Stimulated activated CD8-positive, alpha-beta memory T cell treated with anti-CD3 and anti-CD28 coated beads, Interleukin-7, amount 100 ng/mL, for 48 hours (primary cell): ENCODE measurements at places on chromosomes 7 and 10.

GRCh38 chr7:27875061-27875460 lies 135.1 kb downstream of the TAX1BP1 start:
- DNase-seq, result no peak

GRCh38 chr10:112585126-112585525 lies 138.1 kb downstream of the VTI1A start:
- no peak for DNase-seq

DNA sequence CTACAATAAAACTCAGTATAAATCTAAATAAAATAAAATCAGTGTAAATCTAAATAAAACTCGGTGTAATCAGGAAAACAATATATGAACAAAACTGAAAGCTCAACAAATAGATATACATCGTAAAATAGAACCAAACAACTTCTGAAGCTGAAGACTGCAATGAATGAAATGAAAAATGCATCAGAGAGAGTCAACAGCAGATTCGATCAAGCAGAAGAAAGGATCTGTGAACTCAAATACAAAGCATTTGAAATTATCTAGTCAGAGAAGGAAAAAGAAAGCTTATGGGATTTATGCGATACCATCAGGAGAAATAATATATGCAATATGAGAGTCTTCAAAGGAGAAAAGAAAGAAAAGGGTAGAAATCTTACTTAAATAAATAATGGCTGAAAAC lies 255.0 kb downstream of the BICC1 start:
- DNase-seq, result no peak

DNA sequence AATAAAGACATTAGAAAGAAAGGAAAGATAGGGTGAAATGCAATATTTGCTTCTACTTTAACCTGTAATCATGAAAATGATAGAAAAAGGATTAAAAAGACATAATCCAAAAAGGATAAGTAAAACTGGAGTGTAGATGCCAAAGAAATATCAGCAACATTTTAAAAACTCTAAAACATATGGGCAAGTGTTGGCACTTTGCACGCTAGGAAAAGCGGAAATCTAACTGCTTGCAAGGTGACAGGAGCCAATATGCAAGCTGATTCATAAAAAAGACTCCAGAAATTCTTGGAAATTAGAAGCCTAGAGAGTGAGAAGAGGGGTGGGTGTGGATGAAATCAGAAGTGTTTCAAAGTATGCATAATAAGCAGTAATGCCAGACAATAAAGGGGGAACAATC lies 161.1 kb downstream of the SEMA3E start:
- DNase-seq, result no peak

DNA sequence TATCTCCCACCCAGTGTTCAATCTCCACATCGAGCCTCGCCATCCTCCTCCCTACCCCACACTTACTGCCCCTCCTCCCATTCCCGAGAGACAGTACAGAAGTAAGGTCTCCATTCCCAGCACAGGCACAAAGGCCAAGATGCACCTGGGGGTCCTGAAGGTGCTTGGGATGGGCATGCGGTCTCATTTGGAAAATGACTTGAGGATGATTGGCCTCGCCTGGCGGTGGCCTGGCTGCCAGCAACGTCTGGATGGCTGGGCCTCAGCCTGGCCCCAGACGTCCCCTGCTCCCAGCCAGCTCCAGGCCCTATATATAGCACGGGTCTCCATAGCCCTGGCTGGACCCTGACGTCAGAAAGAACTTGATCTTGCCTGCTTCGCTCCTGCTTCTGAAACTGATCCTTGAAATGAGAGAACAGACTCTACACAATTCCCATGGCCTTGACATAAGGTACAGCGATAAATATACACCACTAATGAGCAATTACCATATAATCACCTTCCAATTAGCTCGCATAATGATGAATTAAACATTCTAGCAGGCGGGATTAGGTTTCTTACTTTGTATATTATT lies 11.8 kb downstream of the EMX2 start:
- no peak for DNase-seq

GRCh38 chr7:150842716-150843115 lies 9.6 kb upstream of the AOC1 start:
- DNase-seq, result no peak

GRCh38 chr7:115217373-115217772 lies 295.5 kb downstream of the MDFIC start:
- no peak for DNase-seq

DNA sequence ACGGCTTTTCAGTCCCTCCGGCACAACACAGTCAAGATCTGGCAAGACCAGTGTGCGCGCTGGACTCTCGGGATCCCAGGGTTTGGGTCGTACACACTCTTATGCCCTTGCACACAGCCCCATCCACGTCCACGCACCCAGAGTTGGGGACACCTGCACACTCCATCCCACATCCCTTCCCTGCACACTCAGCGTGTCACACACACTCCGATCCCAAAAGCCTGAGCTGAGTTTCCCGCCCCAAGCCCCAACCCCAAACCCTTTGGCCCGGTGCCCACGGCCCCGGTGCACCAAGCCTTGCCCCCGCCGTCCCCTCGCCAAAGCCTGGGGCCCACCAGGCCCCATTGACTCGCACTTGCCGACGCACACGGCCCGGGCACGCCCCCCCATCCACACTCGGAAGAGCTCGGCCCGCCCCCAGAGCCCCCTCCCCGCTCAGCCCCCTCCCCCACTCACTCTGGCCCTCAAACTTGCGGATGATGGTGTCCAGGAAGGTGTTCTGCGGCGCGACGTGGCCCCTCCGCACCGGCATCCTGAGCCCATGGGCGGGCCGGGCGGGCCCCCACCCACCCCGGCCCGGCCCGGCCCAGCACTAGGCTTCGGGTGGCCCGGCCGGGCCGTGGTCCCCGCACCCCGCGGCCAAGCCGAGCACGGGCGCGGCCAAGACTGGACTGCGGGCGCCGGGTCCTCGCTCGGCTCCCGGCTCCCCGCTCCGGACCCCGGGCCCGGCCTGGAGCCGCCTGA lies 567 bp downstream of the KCNH2 start:
- DNase-seq, result no peak

- no peak for DNase-seq
Measured at GRCh38 chr10:72080042-72080975, 8.0 kb downstream of the SPOCK2 start.

DNA sequence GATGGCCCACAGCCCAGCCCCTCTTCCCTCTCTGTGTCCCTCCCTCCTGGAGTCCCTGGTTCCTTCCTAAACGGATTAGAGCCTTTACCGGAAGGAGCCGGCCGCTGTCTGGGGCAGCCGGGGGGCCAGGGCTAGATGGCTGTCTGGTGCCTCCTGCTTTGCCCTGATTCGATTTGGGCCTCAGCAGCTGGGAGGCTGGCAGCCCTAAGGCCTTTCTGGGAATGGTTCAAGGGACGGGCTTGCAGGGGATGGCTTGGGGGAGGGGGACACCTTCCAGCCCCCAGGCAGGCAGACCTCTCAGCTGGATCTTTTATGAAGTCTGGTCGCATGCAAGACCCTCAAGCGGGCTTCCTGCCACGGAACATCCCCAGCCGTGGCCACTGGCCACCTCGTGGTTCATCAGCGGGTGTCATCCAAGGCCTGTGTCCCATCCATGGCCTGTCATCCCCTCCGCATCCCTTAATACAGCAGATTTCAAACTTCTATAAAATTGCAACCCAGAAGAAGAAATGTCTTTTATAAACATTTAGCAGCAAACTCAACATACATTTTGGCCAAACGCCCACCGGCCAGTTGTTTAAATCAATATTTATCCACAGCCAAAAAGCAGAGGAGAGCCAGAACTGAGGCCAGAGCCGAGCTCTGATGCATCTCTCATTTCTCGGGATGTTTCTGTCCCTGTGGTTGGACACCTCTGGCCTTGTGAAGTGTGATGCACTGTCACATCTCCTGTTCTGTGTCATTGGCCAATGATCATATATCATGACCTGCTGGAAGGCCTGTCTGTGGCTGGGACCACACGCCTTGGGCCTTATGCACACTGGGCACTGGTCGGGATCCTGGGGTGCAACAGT lies 52.0 kb downstream of the GTF2IRD1 start:
- no peak for DNase-seq

- DNase-seq, result no peak
Measured at GRCh38 chr7:129136887-129137642, 7.4 kb upstream of the TSPAN33 start.

GRCh38 chr10:132264306-132264950 lies 43.3 kb downstream of the STK32C start:
- DNase-seq, result no peak

- no peak for DNase-seq
Measured at GRCh38 chr10:33876584-33877400, 542.3 kb upstream of the NRP1 start.

- DNase-seq, result no peak
Measured at GRCh38 chr7:18320971-18321567, 174.5 kb upstream of the HDAC9 start.

DNA sequence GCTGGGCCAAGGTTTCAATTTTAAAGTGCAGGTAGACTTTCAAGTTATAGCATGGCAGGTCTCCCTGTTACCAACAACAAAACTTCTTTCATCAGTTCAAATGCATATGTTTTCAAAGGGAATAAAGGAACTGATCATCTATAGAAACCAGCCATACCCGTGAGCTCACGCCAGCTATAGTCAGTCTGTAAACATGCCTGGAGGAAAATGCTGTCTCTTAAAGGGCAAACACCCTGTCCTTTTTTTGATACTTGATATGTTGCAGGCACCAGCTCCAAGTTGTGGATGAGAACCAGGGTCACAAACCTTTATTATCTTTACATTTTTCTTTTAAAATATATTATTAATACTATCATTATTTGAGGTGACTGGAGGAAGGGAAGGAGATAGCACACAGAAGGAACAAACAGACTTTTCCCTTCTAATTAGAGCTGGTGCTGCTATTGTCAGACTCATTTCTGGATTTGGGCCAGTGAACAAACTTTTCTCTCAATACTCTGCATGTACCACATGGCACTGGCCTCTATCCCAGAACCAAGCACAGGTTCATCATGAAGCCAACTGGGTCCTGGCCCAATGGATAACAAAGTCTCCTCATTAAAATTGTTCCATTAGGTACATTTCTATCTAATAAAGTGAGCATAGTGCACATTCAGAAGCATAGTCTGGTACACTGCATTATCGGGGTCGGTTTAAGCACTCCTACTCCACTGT lies 1102.4 kb downstream of the SORCS3 start:
- no peak for DNase-seq

- no peak for DNase-seq
Measured at GRCh38 chr10:86374664-86375063, 8.1 kb upstream of the GRID1 start.

DNA sequence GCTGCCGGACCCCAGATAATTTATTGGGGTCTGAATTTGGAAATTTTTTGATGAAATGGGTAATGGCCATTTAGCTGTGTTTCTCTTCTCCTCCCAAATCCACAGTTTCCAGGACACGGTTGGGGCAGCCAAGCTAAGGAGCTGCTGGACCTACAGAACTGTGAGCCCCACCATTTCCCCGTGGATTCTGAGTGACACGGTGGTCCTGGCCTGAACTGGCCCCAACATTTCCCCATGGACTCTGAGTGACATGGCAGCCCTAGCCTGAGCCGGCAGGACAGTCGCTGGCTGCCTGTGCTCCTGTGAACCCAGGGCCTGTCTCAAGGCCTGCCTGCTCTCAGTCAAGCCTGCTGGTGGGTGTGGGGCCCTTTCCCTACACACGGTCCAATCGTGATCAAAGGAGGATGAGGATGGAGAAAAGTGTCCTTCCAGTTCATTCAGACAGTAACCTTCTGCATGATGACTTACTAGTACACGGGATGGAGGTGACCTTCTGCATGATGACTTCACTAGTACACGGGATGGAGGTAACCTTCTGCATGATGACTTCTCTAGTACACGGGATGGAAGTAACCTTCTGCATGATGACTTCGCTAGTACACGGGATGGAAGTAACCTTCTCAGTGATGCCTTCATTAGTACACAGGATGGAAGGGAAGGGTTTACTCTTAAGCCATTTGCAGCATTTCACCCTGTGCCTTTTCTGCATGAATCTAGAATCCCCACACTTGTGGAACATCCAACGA lies 359.9 kb downstream of the GLRX3 start:
- no peak for DNase-seq

DNA sequence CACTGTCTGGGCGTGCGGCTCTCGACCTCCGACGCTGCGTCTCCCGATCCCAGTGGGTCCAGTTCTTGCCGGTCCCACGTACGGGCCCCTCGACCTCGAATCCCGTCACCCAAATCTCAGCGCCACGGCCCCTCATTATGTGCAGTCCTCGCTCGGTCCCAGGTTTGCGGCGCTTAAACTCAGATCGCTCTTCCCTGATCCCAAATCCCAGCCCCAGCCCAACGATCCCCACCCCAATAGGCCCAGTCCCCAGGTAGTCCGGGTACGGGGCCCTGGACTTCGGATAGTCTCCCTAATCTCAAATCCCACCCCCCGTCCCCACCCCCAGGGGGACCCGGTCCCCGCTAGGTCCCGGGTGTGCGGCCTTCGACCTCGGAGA lies 666 bp downstream of the HNRNPF start:
- DNase-seq, result no peak

DNA sequence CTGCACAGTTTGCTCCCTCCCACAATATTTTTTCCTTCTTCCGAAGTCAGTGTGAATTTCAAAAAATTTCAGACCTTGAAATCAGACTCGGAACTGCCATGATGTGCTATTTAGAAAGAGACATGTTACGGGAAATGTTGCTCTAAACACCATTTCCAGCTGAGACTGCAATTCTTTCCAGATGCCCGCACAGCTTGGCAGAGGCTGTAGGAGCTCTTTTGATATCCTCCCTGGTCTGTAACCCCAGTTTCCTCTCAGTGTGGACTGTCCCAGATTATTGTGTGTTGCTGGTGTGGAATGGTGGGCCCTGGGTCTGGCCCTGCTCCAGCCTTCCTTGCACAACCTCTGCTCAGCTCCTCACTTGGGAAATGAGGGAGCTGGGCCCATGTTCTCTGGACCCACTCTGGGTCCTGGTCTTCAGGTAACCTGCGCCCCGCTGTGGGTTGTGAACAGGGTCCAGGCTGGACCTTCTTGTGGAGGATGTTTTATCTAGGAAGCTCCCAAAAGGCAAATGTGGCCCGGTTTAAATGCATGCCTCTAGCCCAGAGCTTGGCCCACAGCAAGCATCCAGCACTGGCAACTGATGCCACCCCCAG lies 172.8 kb upstream of the CXCL12 start:
- DNase-seq, result no peak

- DNase-seq, result no peak
Measured at GRCh38 chr7:142908290-142908689, 22.7 kb upstream of the TRPV6 start.

GRCh38 chr7:45689011-45689796 lies 115.0 kb downstream of the ADCY1 start:
- DNase-seq, result no peak

DNA sequence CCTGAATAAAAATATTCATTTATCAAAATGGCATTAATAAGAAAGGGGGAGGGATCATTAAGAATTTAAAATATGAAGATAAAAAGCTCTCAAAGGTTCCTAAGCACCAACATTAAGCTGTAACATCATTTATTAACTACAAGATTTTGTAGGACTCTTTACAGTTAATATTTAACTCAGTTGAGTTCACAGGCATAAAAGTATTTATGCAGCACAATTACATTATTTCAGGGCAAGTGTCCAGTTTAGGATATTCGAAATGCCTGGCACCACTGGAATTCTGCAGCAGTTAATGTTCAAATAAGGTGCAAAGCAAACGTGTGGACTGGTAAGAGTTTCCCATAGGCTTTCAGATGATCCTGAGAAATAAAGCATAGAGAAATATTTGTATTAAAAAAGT lies 30.5 kb downstream of the NPS start:
- DNase-seq, result no peak

- DNase-seq, result no peak
Measured at GRCh38 chr7:45211066-45211465, 53.5 kb downstream of the RAMP3 start.

GRCh38 chr10:124511205-124512039 lies 49.8 kb downstream of the LHPP start:
- no peak for DNase-seq

GRCh38 chr7:114785496-114785895 lies 136.4 kb upstream of the MDFIC start:
- no peak for DNase-seq

- no peak for DNase-seq
Measured at GRCh38 chr10:17655567-17656146, 11.7 kb downstream of the STAM start.
